ENCODE measurements at places on chromosomes 2 and 18.

DNA sequence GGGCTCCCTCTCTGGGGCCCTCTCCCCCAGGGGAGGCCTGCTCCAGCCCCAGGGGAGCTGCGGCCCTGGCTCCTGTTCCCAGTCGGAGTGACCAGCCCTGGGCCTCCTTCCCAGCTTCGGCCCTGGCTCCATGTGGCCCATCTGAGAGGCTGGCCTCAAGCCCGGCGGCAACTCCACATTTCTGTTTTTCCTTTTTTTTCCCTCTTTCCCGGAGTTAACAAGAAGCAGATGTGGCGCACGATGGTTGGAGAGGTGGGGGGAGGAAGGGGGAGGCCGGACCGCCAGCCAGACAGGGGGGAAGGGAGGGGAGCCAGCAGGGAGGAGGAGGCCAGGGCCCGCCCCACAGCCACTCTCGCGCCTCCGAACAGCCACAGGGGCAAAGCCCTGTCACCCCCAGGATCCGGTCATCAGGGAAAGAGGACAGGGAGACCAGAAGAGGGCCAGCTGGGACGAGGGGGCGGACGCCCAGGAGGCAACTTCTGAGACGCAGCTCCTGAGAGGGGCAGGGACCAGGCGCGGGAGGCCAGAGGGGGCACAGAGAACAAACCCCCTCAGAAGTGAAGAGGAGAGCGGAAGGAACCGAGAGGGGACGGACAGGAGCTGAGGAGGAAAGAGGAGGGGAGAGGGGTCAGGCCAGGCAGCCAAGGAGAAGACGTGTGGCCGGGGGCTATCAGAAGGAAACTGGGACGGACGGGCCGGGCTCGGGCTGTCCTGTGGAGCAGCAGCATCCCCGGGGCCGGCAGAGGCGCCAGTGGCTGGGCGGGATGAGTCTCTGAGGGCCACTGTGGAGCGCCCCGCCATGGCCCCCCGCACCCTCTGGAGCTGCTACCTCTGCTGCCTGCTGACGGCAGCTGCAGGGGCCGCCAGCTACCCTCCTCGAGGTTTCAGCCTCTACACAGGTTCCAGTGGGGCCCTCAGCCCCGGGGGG, at the start of gene EMILIN1:
Gene EMILIN1, plus strand, starts transcription at position 349 of the 928 bp plus-strand sequence. Its CDS starts 451 bp downstream, at position 800.
- peak; percentile 97 for DNase-seq

GRCh38 chr2:233342301-233342700, 12.0 kb upstream of the DGKD start:
- DNase-seq: no peak

GRCh38 chr18:47413327-47413726, 161.9 kb upstream of the SKOR2 start:
- peak; percentile 10 for DNase-seq

DNA sequence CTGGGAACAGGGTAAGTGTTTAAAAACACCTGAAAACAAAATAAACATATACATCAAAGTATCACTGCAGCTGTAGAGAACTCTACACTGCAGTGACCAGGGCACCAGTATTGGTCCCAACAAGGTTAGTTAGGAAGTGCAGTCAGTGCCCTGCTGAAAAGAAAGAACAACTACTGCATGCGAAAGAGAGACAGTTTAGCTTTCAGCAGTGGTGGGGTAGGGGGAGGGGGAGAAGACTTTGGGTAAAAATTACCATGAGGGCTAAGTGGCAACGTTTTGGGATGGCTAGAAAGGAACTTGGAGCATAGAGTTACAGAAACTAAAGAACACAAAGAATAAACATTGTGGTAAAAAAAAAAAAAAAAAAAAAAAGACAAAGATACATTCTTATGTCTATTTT, 112.1 kb downstream of the UPP2 start:
- DNase-seq: no peak

DNA sequence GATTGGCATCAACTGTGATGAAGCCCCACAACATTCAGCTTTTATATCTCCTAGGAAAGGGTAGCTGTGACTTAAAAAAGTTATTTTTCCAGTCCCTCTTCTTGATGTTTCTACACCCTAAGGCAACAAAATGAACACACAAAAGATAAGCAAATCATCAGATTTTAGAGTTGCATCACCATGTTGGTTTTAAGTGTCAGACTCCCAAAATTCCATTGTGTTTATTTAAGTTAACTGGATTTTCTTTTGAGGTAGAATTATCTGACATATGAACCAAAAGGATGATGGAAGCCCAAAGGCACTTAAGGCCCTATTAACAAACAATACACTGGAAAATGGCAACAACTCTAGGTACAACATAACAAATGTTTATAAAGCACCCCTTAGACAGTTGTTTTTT, 261.7 kb upstream of the SLC39A10 start:
- no peak for DNase-seq
